ENCODE measurements at places on chromosomes 1 and 21.

GRCh38 chr1:206529425-206529824, 22.1 kb downstream of the RASSF5 start:
- no peak for DNase-seq

- no peak for DNase-seq
Observed at GRCh38 chr1:243470502-243470901, 214.7 kb downstream of the SDCCAG8 start.

- DNase-seq = no peak
Observed at GRCh38 chr1:94793296-94793656, 26.9 kb upstream of the SLC44A3 start.

DNA sequence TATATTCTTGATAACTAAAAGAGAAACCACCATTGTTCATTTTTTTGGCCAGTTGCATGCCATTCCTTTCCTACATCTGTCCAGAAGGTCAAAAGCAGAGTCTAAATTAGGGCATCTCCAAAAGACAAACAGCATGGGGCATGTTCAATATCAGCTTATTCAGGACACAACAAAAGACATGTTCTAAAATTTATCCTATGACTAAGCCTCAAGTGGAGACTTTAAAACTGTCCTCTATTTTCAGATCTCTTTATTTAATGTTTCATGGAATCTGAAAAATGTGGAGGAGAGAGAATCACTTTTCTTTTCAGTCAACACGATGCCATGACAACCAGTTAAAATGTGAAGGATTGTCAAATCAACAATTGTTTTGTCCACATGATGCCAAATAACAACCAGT, 303.4 kb upstream of the PRMT6 start:
- DNase-seq = no peak

DNA sequence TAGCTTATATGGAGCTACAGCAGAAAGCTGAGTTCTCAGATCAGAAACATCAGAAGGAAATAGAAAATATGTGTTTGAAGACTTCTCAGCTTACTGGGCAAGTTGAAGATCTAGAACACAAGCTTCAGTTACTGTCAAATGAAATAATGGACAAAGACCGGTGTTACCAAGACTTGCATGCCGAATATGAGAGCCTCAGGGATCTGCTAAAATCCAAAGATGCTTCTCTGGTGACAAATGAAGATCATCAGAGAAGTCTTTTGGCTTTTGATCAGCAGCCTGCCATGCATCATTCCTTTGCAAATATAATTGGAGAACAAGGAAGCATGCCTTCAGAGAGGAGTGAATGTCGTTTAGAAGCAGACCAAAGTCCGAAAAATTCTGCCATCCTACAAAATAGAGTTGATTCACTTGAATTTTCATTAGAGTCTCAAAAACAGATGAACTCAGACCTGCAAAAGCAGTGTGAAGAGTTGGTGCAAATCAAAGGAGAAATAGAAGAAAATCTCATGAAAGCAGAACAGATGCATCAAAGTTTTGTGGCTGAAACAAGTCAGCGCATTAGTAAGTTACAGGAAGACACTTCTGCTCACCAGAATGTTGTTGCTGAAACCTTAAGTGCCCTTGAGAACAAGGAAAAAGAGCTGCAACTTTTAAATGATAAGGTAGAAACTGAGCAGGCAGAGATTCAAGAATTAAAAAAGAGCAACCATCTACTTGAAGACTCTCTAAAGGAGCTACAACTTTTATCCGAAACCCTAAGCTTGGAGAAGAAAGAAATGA, 37.6 kb downstream of the CENPF start:
- DNase-seq = no peak

DNA sequence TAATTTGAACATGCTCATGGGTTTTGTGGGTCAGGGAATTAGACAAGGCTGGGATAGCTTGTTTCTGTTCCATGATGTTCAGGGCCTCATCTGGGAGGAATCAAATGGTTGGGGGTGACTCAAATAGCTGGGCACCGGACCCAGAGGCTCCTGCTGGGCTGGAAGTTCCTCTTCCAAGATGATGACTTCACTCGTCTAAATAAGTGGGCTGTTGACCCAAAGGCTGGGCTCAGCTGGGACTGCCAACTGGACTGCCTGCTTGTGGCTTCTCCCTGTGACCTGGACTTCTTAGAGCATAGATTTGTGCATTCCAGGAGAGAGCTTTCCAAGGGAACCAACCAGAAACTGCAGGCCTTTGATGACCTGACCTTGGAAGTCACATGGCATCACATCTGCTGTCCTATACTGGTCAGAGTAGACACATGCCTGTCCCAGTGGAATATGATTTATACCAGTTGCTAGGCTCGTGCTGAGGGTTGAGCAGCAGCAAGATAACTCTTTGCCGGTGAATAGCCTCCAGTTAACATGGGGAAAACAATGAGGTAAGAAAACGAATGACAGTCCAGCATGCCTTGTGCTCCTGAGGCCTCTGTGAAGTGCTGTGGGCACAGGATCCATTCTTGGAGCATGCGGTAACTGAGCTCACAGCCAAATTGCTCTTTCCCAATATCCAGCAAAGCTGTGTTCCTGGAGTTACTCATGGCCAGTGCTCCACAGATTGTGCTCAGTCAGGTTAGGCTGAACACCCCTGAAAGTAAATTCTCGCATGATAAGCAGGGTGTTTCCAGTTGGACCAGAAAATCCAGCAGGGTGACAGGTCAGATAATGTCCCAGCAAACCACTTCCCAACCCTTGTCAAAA, 272.9 kb upstream of the TMEM51 start:
- no peak for DNase-seq

DNA sequence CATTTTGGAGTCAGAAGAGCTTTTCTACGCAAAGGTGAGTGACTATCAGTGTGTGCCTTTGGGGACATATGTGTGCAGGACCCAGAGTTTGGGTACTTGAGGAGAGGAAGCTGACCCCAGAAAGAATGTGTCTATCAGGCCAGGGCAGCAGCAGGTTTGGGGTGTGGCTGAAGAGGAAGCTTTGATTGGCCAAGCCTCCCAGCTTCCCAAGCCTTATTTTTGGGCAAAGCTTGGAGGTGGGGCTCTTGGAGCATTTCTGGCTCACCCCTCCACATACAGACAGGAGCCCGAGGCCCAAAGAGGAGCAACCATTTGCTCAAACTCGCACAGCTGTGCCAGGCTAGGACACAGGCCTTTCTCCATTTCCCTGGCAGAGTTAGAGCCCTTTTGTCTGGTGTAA, 4.7 kb downstream of the GPR3 start:
- DNase-seq = no peak

DNA sequence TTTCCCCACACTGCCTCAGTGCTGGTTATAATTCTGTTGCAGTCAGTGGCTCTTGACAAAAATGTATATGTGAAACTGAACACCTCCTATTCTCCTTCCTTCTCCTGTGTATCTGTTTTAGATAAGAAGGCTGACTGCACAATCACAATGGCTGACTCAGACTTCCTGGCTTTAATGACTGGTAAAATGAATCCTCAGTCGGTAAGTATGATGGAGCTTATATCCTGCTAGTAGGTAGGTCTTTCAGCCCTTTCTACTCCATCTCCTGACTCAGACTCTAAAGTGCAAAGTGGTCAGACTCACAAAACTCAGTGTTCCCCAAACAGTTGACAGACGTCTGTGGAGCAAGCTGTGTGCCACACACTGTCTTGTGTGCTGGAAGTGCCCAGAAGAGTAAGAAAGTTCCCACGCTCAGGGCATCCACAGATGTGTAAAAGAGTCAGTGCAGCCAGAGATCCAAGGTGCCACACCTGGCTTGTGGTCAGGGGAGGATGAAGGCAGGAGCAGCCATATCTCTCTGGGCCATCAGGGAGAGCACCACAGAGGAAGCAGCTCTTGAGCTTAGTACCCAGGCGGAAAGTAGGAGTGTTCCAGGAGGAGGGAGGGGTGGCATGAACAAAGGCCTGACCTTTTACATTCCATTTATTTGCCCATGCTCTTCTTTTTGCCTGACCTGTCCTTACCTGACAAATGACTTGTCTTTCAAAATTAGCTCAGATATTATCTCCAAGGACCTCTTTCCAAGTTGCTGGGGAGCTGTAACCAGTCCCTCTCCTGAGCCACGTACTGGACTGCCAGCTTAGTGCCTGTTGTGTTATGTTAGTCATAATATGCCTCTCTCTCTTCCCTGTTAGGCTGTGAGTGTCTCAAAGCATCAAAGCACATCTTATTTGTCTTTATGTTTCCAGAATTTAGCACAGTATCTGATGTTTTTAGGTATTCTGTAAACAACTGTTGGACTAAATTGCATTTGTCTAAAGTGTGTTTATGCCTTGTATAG, 14.0 kb upstream of the PODN start:
- DNase-seq = no peak

DNA sequence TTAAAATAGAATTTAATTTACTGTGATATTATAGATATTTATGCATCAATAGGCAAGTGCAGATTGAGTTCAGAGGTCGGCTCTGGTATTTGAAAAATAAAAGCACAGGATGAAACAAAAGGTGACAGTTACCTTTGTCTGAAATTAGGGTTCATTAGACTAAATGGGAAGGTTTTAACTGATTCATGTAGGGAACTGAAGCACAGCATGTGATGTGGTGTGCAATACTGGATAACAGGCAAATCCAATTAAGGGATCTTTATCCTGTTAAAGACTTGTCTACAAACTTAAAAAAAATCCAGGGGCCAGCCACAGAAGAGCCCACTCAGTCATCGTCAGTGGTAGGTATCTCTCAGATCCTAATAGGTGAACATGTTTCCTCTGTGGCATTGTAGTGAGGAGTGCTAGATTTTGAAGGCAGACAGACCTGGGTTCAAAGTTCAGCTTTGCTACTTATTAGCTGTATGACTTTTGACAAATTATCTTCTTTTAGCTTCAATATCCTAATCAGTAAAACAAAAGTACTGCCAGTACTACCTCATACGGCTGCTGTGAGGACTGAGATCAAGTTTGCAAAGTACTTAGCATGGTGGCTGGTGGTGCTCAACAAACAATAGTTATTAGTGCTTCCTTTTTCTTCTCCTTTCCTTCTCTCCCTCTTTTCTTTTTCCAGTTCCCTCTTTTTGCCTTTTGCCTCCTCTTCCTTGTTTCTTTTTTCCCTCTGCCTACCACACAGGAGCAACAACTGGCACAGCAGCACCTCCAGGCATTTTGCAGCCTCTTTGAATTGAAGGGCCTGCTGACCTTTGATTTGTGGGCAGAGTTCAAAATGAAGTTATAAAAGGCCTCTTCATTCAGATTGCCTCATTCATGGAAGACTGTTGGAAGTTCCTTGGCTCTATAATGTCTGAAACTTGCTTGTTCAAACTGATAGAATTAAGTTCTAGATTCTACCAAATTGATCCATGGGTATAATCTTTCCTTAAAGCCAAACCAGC, 44.9 kb upstream of the FOXD3 start:
- DNase-seq = no peak

DNA sequence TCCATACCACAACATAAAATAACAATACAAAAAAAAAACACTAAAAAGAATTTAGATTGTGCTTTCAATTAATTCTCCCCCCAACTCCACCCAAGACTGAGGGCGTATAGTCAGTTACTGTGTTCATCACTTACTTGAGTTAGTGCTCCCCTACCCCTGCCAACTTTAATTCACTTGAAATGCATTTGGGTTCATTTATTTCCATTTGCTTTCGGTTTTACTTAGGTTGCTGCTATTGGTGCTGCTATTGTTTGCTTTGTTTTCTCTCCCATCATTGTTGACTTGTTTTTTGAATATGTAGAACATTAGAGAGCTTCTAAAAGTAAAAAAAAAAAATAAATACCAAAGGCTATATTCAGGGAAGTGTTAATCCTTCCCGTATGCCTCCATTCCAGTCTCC, 10.7 kb upstream of the CYYR1 start:
- DNase-seq = no peak

DNA sequence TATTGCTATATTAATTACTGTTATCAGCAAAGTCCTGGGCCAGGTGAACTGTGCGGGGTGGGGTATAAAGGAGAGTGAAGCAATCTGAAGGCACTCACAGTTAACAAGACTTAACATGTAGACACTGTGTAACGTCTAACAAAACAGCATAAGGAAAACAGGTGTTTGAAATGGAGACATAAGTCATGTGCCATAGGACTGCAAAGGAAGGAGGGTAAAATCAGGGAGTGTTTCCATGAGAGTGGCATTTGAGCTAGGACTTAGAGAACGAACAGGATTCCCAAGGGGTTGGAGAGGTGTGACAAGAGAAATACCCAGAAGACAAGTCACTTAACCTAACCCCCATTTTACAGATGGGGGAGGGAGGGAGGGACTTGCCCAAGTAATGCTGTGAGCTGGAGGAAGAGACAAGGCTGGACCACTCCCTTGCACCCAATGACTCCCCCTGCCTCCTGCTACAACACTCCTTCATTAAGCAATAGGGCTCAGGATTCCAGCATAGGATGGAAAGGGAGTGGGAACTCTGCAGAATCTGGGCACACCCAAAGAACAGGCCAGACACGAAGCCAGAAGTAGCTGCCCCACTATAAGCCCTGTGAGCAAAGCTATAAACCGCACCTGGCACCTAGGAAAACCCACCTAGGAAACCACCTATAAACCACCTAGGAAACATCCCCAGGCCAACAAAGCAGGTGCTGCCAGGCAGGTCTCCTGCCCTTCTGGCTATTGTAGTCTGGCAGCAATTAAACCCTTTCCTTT, 6.6 kb downstream of the PEF1 start:
- no peak for DNase-seq

- no peak for DNase-seq
Observed at GRCh38 chr1:214165850-214166374, 115.0 kb upstream of the SMYD2 start.

Data from head of caudate nucleus (tissue), 42 donors.